Left forelimb (tissue), 1 donor: ENCODE measurements at places on chromosomes 2 and 18.
A peak's percentile ranks its signal among the peaks of the same experiment; 100 is the strongest.

GRCh38 chr2:215994911-215995310 lies 18.4 kb downstream of the MREG start:
- DNase-seq = no peak

- peak; percentile 79 for DNase-seq
Observed at GRCh38 chr18:47260120-47260923, 8.9 kb upstream of the SKOR2 start.

DNA sequence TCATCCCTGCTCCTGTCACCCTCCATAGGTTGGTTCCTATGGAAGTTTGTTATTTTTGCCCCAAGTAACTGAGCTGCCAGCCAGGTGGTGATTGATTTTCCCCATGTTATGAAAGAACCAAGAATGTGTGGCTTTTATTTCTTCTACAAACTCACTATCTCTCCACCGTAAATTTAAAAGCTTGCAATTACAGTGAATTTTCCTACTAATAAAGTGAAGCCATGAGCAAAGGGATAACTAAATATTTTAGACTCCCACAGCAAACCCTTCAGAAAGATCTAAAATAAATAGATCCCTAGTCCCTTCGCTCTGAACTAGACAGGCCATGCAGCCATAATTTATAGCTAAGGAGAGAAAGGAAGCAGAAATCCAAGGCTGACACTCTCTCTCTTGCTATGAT lies 6.2 kb upstream of the KIAA2012 start:
- DNase-seq = no peak

DNA sequence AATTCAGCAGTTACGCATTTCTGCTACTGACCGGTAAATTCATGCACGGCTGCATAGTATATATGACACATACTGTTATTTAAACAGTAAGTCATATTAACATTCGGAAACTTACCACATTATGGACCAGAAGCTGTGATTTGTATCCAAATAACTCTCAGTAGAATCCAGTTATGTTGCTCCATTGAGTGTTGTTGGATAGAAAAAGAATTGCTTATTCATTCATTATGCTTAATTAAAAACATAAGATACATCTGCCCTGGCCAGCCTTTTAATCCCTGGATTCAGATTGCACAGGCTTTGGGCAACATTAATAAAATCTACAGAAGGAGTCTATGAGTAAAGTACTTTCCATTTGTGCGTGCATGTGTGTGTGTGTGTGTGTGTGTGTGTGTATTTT lies 111.3 kb downstream of the CPS1 start:
- DNase-seq = no peak

- no peak for DNase-seq
Observed at GRCh38 chr18:25042641-25043051, 309.3 kb downstream of the ZNF521 start.

DNA sequence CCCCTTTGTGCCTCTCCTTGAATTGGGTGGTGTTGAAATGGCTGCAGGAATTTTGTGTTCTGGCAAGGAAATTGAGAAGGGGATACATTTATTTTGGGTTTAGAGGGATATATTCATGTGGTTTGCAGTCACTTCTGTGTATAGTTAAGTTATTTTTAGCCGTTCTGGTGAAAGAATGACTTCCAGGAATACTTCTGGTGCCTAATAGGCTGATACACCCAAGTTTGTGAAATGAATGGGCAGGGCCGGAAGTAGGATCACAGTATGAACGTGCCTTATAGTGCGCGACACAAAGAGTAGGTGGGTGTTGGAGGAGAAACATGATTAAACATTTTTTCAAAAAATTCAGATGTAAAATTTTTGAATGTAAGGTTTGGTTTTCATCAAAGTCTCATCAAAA lies 168.6 kb upstream of the ATP5MC3 start:
- no peak for DNase-seq

DNA sequence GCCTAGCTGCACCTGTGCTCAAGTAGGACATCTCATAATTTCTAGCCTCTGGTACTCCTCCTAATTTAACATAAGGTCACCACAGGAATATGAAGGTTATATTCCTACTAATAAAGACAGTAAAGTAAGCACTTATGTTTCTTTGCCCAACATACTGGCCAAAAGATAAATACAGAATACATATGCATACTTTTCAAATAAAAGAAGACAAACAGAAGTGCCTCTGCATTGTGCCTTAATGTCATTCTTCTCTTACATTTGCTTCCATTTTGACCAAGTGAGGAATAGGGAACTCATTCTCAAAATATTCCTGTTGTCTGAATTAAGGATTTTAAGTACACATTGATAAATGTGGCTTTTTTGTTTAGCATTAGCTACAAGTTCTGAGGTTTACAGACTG lies 5.6 kb downstream of the BCL11A start:
- DNase-seq = no peak
